Fibroblast of mammary gland (primary cell): ENCODE measurements at places on chromosomes 3 and 15.

DNA sequence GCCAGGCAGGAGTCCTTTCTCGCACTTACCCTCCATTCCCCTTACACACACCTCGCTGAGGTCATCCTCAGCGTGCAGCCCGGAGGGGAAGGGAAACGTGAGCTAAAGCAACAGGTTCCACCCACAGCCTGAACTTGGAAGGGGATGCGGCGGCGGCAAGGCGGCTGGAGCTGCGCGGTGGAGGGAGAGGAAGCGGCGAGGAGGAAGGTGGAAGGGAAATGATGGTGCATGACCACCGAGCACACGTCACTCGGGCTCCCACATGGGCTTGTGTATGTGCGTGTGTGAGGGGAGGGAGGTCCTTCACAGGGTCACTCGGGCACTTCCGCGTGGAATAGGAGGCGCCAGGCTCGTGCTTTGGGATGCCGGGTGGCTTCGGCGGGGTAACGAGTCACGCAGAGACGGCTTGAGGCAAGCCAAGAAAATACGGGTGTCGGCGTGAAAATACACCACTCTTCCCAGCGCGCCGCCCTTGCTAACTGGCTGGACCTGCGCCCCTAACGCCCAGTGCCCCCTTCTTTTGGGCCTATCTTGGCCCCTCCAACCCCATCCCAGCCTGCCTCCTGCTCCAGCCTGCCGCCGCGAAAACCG, 225.5 kb upstream of the IL12A start:
- DNase-seq: peak; percentile 85

GRCh38 chr3:52539010-52539653, 2.7 kb downstream of the UQCC5 start:
- no peak for DNase-seq

- no peak for DNase-seq
Measured at GRCh38 chr15:26848498-26848897, 18.4 kb upstream of the GABRA5 start.

- DNase-seq: no peak
Measured at GRCh38 chr3:152458376-152459117, 189.8 kb downstream of the MBNL1 start.

DNA sequence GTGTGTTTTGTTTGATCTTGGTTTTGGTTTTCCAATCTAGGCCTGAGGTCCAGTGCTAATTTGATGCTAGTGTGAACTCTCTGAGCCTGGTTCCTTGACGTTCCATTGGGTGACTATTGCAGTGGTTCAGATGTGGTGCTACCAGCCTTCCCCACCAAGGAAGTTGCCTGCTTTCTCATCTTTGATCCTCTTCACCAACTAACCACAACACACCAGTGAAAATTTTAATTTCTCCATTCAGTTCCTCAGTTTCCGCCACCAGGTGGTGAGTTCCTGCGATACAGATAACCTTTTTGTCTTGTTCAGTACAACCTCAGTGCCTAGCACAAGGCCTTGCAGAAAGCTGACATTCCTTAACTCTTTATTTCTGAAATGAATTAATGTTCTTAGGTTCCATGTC, 337.4 kb upstream of the TPRG1 start:
- DNase-seq: no peak

DNA sequence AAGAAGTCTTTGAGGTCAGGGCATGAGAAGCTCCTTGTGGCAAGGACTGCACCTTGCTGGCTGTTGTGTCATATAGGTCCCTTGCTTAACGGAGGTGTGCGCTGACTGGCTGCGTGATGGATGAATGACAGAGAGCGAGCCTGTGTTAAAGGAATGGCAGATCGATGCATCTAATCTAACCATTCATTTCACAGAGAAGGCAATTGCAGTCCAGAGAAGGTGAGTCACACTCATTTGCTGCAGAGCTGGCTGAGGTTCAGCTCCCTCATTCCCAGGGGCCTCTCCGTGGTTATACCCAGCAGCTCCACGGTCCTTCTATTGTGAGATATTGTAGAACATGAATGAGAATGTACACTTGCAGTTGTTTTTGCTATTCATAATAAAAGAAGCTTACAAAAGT, 289.3 kb downstream of the EPHB1 start:
- peak; percentile 36 for DNase-seq

DNA sequence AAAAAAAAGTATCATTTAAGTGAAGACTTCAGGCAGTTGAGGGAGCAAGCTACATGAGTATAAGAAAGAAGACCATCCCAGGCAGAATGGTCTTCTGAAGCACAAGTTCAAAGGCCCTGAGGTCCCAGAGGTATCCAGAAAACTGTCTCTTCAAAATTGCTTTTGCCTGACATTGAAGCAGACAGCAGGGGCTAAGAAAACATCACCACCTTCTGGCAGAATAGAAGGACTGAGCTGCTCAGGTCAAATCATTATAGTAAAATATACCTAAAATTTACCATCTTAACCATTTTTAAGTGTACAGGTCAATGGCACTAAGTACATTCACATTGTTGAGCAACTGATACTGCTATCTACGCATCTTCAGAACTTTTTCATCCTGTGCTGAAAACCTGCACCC, 16.4 kb downstream of the GPR160 start:
- no peak for DNase-seq

GRCh38 chr3:152638707-152639450, 196.1 kb upstream of the P2RY1 start:
- DNase-seq: peak; percentile 75

- DNase-seq: peak; percentile 88
Measured at GRCh38 chr3:16550676-16551341, 37.3 kb upstream of the RFTN1 start.

DNA sequence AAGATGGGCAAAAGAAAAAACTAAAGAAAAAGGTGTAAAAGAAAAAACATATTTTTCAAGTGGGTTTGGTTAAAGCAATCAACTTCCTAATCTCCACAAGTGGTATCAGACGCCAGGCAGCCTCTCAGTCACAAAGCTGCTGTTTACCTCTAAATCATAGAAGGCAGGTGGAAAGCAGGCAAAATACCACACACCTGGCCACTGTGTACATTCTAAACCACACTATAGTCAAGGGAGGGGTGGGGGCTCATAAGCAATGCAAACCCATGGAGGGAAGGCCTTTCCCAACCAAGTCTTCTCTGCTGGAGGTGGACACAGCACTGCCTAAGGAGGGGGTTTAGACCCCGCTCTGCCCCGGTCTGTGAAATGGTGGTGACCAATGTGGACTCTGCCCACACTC, 50.4 kb downstream of the MCF2L2 start:
- no peak for DNase-seq

- DNase-seq: no peak
Measured at GRCh38 chr3:64674591-64675076, 13.2 kb downstream of the ADAMTS9 start.

DNA sequence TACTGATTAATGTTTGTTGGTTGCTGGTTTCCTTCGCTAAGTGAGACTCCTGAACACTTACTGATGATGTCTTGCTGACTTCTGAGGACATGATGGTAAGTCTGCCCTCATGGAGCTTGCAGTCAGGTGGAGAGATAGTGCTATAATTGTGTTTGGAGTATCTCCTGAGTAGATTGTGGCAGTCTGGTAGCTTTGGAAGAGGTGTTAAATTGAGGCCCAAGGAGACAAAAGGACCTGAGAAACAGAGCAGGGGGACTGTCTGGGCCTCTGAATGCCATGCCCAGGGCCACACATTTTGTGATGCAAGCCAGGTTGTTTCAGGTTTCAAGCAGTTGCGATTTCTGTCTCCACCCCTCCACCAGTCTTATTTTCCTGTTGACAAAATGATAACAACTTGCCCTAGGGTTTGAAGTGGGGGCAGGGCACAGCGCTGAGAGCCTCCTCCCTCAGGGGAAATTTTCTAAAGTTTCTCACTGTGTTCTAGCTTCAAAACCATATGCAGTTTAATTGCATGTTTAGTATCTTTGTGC, 16.7 kb downstream of the SMAD3 start:
- DNase-seq: no peak

- no peak for DNase-seq
Measured at GRCh38 chr3:192128060-192128459, 599.3 kb downstream of the FGF12 start.
